ENCODE measurements at places on chromosomes 7 and 10.

DNA sequence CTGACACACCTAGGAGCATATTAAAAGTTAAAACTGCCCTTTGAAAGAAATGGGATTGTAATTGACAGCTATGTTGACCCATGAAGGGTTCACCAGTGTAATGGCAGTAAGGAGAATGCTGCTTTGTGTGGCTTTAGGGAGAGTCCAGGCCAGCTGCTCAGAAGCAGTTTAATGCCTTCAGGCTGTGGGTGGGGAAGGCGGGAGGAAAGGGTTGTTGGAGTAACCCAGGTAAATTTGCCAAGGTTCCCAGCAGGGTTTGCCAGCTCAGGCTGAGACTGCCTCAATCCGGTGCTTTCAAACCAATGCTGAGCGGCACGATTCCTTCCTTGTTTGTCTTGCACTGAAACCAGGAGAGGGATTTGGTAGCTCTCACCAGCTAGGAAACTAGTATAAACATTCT is 637.2 kb downstream of the INHBA start:
- DNase-seq: no peak

DNA sequence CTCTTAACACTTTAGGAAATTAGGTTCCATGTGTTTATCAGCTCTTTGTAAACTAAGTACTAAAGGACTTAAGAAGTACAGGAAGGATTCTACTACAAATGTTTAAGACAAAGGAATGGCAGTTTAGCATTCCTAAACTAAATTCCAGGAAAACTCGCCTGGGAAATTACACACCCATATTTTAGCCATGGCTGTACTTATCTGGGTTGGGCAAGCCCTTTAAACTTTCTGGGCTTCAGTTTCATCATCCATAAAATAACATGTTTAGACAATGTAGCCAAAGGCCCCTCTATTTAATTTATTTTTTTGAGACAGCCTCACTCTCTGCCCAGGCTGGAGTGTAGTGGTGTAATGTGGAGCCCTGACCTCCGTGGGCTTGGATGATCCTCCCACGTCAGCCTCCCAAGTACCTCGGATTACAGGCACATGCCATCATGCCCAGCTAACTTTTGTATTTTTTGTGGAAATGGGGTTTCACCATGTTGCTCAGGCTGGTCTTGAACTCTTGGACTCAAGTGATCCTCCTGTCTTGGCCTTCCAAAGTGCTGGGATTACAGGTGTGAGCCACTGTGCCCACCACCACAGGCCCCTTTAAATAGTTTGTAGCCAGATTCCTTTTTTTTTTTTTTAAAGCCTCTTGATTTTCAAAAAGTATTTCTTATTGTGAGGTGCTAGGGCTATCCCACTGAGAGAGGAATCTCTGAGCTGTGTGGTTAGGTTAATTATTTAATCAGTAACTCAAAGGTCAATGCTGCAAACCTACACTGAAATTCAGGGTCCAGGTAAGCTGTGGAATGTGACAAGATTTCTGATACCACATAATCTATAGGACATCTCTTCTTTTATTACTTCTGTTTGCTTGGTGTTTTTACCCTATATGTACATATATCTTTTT is 32.1 kb downstream of the TMEM60 start:
- no peak for DNase-seq

DNA sequence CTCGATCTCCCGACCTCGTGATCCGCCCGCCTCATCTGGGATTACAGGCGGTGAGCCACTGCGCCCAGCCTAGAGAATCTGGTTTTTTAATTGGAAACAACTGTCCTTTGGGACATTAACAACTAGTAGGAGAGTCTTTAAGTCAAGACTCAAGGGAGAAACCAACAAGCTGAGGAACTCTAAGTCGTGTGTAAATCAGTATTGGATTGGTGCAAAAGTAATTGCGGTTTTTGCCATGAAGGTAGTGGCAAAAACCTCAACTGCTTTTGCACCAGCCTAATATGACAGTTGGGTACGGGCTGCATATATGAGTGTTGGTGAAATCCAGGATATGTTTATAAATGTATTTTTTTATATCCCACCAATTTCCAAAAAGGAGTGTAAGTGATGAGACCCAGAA is 113.9 kb upstream of the PLXNA4 start:
- no peak for DNase-seq

- no peak for DNase-seq
Observed at GRCh38 chr10:110174816-110175215, 32.6 kb upstream of the MXI1 start.

DNA sequence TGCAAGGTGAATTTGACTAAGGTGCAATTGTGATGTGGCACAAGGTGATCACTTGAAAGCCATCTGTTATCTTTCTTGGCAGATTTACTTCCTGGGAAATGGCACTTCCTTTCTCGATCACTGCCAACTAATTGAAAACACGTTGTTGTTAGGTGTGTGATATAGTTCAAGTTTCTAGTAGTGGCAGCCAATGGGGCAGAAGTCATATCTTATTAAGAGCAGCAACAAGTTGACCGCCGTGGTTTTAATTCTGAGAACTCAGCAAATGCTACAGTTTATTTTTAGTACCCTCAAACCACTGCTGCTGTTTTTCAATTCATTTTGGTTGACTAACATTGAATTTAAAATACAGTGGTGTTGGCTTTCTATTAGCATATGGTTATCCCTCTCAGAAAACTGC is 1.6 kb downstream of the CHN2 start:
- DNase-seq: no peak

DNA sequence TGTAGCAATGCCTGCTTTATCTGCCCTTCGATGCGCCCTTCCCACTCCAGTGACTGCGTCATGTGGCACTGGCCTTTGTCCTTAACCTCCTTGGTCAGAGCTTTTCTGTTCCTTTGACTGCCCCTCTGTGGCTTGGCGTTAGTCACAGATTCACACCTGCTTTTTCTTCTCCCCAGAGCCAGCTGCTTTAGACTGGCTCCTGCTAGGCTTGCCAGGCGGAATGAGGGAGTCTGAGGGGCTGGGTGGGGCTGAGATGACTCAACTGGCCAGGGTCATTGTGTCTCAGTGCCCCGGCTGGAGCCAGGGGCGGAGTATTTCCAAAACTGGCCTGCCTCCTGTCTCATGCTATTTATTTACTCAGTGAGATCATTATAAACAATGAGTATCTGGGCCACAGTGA is 194.1 kb downstream of the EMX2 start:
- no peak for DNase-seq
